ENCODE measurements at places on chromosomes 16 and 17.

DNA sequence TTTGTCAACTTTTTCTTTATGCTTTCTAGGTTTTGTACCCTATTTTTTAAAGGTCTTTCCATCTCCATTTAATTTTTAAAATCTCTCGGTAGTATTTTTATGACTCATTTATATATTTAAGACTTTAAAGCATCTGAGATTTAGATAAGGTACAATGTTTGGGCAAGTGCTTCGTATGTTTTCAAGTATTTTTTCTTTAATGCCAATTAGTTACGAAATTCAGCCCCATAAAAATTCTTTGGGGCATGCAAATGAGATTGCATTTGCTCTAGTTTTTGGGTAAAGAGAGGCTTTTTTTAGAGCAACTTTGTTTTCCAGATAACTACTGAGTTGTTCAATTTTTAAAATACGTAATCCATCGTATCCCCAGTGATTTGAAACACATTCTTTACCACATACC is 65.3 kb upstream of the CRHR1 start:
- DNase-seq = no peak

- DNase-seq = no peak
Observed at GRCh38 chr17:62739645-62740388, 68.3 kb downstream of the MARCHF10 start.

DNA sequence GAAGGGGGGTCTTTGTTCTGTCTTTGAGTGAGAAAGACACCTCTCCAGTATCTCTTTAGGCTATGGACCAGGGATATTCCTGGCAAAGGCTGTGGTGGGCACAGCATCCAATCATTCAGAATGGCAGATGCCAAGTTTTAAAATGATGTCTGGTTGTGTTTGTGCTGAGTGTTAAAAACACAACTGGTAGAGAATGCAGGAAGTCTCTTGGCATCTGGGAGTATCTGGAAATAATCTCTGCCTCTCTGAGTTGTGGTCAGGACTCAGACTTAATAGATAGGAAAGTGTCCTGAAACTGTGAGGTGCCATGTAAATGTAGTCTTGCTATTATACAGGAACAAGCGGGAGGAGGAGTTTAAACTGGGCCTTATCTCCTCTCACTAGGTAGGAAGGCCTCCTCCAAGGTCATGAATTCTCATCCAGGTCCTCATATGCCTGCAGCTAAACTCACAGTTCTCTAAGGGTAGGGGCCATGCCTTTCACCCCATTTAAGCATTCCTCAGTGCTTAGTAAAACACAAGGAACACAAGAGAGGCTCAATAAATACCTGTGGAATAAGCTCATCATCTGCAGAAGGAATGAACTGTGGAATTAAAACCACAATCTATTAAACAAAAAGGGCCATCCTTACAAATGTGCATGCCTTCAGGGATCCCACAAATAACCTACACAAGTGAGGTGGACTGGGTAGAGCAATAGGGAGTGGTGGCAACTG is 317.6 kb downstream of the CBLN1 start:
- peak; percentile 92 for DNase-seq

DNA sequence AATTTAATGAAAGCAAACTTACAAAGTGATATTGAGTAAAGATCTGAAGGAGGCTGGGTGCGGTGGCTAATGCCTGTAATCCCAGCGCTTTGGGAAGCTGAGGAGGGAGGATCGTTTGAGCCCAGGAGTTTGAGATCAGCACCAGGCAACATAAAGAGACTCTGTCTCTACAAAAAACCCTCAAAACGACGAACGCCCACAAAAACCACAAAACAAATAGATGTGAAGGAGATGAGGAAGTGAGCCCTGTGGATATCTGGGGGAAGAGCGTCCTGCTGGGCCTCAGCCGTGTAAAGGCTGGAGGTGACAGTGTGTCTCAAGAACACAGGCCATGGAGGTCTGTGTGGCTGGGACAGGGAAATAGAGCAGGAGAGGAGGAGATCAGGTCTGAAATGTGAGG is 68.8 kb downstream of the ITFG1 start:
- peak; percentile 31 for DNase-seq

- peak; percentile 78 for DNase-seq
Observed at GRCh38 chr17:81508639-81509206, 3.9 kb downstream of the ACTG1 start.

GRCh38 chr16:70778901-70779309 is 22.1 kb downstream of the VAC14 start:
- peak; percentile 76 for DNase-seq

- DNase-seq = no peak
Observed at GRCh38 chr16:51201604-51202003, 50.5 kb upstream of the SALL1 start.

Measured in EL (cell line).